ENCODE measurements at places on chromosomes 16 and 17.

- DNase-seq, result no peak
Observed at GRCh38 chr16:86906623-86907022, 328.3 kb downstream of the FOXL1 start.

- no peak for DNase-seq
Observed at GRCh38 chr17:50689956-50690886, 17.5 kb downstream of the ANKRD40 start.

DNA sequence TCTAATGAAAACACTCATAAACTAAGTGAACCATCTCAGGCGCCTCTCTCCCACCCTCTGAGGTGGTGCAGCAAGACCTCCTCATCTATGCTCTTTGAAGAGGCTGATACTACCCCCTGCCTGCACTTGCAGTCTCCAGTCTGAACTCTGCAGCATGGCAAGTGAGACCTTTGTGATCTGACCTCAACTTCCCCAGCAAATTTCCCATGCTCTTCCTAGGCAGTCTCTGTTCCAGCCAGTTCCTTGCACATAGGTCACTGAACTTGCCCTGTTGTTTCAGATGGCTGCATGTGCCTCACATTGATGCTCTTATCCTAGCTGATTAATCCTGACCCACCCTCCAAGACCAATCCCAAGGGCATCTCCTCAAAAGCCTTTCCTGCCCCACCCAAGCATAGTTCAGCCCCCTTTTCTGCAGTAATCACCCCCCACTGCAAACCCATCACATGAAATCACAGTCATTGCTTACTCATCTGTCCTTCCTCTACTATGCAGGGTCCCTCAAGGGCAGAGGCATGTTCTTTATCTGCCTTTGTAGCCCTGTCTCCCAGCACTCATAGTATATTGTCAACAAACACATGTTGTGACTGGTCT lies 42.0 kb downstream of the TBX21 start:
- DNase-seq, result no peak

DNA sequence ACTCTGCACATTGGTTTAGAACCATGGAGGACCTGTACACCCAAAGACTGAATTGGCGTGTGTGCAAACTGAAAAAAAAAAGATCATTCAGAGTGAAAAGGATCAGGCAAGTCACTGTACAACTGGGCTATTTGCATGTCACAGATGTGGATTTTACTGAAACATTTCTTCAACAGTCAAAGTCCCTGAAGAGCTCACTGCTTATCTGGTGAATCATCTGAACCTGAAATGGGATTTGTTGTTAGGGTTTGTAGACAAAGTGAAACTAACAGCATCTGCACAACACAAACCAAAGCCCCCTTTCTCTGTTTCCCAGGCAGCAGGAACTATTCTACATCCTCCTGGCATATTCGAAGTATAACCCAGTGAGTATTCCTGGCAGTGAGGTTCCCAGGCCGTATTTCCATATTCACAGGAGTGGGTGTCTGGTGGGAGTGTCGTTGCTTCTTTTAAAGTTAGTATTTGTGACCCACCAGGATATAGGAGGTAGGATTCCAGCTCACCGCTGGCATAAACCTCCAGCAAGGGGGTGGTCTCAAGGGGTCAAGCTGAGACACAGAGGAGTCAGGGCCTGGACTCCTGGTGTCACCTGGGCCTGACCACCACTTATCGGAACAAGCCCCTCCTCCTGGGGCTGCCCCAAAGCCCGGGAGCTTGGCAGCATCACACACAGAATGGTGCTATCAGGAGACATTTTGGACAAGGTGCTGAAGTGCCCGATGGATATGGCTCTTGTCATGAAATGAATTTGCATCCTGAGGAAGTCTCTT lies 80.9 kb downstream of the GOSR1 start:
- no peak for DNase-seq

DNA sequence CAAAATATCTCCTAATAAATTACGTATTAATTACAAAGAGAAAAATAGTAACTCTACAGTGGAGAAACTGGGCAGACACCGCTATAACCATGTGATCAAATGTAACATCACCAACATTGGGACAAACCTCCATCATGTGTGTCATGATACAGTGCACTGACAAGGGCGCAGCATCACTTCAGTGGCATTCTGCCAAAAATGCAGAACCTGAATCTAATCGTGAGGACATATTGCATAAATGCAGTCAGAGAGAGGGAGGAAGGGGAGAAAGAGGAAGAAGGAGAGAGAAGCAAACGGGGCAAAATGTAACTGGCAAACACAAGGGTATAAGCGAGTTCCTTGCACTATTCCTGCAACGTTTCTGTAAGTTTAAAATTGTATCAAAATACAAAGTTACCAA lies 74.2 kb upstream of the MARCHF10 start:
- DNase-seq, result no peak

- no peak for DNase-seq
Observed at GRCh38 chr17:77724876-77725615, 233.5 kb upstream of the TNRC6C start.

DNA sequence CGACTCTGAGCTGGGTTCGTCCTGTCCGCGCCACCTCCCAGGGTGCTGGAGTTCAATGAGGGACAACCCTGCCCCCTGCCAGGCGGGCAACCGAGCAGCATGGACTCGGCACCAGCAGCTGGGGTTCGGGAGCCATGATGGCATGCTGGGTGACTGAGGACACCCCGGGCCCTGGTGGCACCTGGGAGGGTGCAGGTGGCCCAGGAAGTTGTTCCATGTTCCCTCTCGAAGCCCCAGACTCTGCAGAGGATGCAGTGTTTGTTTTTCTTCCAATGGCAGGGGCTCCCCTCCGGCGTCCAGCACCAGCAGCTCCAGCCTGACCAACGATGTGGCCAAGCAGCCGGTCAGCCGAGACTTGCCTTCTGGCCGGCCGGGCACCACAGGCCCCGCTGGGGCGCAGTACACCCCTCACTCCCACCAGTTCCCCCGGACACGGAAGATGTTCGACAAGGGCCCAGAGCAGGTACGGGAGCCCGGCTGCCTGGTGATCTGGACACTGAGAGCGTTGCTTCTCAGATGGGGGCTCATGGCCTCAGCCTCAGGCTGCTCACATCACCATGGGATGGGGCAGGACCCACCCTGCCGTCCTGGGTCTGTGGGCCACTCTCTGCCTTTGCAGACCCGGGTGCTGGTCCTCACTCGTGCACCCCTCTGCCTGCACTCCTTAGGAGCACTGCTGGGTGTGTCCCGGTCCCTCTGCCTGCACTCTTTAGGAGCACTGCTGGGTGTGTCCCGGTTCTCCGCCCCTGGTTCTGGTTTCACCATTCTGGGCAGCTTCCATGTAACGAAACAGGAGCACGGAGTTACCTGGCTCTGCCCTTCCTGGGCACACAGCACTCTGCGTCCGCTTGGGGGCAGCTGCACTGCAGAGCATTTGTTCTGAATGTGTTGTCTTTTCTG lies 68.2 kb upstream of the CHMP6 start:
- DNase-seq, result no peak

DNA sequence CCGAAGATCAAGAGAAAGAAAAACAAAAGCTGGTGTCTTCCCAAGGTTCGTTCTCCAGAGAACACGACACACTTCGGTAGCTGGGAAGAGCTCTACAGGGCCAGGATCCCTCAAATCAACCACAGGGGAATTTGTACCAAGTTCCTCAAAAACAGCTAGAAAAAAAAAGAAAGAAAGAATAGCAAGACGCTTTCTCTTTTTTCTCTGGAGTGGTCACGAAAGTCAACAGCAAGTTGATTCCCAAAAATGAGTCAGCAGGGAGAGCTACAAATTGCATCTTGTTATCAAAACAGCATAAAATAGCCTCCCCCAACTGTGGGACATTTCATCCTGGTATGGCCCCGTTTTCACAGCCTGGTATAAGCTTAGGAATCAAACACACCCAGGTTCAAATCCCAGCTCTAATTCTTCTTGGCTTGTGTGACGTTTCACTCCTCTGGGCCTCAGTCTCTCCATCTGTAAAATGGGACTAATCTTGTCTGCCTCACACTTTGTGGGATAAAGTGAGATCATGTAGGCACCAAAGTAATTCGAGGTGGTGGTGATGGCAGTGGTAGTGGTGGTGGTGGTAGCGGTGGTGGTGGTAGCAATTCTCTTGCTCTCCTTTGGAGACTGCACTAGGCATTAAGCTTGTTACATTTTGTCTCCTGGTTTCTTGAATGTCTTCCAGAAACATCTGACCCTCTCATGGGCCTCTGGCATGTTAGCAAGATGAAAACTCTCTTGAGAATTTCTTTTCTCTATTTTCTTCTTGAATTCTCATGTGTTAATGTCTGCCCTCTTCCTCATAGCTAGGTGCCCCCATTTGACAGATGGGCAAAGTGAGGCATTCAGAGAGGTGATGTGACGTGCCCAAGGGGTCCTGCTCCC lies 988 bp upstream of the IL21R start:
- no peak for DNase-seq

- peak; percentile 16 for DNase-seq
Observed at GRCh38 chr17:29699283-29699682, 76.6 kb upstream of the CORO6 start.

GRCh38 chr16:54467398-54467797 lies 180.8 kb upstream of the IRX3 start:
- DNase-seq, result no peak

DNA sequence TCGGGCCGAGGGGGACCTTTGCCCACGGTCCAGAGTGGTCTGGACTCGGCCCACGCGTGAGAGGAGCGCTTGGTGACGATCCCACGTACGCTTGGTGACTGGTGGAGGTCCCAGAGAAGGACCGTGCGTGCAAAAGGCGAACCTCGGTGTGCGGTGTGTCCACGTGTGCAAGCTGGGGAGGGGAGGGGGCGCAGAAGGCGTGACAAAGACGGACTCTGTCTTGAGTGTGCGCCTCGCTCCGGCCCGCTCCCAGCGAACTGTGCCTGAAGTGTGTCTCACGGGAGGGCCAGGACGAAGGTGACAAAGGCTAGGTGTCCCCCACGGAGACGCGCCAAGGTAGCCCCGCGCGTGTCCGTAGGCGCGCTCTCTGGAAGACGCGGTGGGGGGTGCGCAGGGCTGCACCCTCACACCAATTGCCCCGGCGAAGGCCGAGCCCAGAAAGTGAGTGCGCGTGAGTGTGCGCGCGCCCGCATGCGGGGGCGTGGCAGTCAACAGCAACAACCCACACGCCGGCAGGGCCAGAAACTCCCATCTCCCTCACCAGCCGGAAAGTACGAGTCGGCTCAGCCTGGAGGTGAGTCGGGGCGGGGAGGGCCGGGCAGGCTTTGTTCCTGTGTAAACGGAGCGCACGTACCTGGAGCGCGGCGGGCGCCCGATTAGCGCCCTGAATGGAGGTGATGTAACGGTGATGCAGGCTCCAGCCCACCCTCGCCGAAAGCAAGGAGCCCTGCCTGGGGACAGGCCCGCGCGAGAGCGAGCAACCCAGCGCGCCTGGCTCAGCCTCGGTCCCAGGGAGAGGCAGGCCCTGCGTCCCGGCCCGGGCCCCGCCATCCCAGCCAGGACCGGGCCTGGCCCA lies at the start of gene GPRC5C:
TSS of gene GPRC5C (plus strand) at position 521 of the 856 bp plus-strand sequence. CDS start 7,689 bp downstream, outside the sequence.
- DNase-seq, result peak; percentile 54

DNA sequence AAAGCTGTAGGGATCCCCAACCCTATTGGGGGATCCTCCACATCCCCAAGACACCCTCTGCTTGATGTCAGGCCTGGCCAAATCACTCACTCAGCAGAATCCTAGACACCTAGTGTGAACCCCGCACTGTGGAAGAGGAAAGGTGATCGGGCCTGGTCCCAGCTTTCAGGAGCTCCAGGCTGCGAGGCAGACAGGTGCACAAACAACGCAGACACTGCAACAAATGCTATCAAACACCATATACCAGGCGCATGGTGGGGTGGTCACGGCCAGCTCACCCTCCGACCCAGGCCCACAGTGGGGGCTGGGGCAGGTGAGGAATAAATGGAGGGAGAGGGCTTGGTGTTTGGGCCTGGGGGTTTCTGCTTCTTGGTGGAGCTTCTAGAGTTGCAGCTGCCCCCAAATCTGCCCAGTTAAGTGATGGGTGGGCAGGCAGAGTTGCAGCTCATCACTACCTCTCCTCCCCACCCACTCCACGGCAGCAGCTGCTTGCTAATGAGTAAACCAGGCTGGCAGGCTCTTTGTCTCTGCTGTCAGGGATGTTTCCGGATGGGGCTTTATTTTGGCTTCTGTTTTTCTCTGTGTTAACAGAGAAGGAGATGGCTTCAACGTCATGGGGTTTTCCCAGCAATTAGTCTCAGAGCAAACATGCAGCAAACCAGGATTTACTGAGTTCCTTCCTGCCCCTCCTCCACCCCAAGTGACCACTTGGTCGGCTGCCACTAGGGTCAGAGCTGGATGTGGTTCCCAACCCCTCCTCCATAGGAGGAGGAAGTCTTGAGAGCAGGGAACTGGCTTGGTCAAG lies 46.6 kb downstream of the PECAM1 start:
- no peak for DNase-seq

DNA sequence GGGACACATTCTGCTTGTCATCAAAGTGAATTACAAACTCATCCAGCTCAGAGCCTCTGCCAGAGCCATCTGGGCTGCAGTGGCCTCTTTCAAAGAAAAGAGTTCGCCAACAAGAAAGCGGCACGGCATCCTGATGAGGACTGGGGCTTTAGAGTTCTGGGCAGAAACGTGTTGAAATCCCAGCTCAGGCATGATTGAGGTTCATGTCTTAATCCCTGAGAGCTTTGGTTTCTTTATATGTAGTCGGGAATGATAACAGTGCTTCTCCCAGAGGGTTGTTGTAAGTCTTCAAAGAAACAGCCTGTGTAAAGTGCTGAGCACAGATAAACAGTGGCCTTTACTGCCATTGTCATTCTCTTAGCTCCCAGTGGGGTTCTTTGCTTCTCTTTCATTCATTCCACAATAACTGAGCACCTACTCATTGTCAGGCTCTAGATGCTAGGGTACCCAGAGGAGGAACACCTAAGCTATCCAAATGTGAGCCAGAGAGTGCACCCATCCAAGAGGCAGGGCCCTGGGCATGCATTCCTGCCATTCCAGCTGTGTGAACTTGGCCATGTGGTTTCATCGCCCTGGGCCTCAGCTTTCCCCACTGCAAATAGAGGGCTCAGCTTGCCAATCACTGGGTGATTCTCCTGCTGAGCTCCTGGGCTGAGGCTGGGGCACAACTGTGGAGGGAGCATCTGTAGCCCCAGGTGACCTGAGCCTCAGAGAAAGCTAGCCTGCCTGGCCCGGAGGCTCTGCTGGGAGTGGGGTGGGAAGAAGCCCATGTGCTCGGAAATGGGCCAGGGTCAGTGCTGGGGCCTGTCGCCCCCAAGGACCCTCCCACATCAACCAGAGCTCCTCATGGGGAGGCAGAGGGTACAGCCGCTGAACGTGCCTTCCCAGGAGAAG lies 38.3 kb upstream of the CRHR1 start:
- DNase-seq, result no peak

- DNase-seq, result no peak
Observed at GRCh38 chr16:66359012-66359411, 7.5 kb upstream of the CDH5 start.

DNA sequence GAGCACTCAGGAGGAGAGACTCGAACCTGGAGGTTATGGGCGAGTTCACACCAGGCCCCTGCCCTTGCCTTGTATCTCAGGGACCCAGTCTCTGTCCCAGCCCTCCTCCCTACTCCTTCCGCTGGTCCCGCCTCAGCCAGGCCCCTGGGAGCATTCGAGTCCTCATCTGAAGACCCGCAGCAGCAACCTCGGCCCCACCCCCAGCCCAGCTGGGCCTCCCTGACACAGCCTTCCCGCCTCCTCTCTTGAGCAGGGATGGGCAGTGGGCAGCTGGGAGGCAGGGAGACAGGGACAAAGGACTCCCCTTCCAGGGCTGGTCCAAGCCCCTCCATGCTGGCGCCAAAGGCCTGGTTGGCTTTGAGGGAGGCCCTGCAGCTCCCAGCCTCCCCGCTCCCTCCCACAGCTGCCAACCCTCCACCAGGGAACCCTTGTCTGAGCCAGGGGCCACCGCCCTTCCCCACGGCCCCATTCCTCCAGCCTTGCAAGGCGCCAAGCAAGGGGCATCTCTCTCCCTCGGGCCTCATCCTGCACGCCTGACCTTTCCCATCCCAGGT lies 15.4 kb upstream of the ZC3H18 start:
- DNase-seq, result no peak

Measured in hypothalamus (tissue), 51 donors.